ENCODE measurements at places on chromosomes 16 and 17.

GRCh38 chr17:43406676-43407645 is 8.2 kb downstream of the ARL4D start:
- DNase-seq: no peak

DNA sequence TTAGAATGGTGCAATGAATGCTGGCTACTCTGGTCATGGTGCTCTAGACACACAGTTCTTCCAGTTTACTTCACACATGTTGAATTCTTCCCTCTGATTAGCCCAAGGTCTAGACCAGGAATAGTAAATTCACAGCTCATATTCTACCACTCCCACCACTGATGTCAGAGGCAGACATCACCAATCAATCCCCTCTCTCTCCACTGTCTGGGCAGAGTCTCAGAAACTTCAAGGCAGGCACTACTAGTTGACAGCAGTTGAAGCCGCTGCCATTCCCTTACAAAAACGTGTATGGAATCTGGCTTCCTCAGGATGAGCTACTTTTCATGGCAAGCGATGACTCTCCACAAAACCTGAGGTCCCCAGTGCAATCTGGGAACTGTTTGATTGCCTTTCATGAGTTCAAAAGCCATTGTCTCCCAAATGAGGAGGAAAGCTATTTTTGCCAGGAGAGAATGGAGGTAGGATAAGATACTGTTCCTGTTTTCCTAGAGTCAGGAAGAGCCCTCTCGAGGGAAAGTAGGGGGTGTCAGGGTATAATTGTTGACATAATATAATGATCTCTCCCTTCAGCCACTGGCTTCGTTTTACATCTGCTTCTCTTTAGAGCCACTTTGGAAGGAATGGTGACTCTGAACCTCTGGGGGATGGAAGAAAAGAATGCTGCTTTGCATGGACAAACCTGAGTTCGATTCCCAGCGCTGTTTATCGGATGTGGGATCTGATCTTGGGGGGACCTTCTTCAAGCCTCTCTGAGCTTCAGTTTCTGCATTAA is 90.0 kb downstream of the FOXL1 start:
- DNase-seq: no peak

- DNase-seq: no peak
Measured at GRCh38 chr17:173166-173911, 8.1 kb downstream of the DOC2B start.

- DNase-seq: no peak
Measured at GRCh38 chr16:84487358-84487757, 17.1 kb downstream of the MEAK7 start.

DNA sequence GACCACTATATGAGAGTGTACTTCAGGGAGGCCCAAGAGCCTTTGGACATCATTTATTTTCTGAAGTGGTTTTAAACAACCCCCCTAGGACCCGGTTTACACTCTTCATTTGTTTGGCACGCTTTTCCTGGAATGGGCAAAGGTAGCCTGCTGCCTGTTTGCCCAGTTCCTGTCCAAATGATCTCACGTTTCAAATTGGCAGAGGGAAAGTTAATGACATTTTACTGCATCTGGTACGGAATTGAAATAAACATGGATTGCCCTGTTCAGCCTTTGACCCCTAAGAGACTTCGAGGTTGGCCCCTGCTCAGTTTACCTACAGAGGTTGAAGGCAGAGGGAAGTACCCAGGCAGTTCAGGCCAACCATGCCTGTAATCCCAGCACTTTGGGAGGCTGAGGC is 5.8 kb upstream of the RPRML start:
- no peak for DNase-seq

GRCh38 chr17:7280519-7281073 is 922 bp upstream of the SLC2A4 start:
- DNase-seq: peak; percentile 56

DNA sequence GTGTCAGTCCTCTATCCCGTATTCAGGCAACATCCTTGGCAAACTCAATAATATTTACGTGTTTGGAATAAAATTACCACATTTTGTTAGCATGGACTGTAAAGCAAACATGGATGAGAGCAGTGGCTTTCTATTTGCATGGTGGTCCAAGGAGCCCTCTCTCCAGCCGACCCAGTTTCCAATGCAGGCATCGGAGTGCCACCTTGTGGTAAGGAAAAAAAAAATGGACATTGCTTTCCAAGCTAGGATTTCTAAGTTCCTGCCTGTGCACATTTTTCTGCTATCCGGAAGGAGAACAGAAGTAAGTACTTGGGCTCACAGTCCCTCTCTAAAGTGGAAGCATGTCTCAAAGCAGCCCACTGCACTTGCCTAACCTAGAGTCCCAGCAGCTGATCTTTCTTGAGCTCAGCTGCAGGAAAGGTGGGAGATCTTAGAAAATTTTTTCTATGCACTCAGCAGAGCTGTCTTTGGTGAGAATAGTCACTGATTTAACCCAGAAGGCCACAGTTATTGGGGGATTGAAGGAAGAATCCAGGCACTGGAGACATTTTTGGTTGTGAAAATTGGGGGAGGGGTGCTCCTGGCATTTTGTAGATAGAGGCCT is 46.0 kb upstream of the ERCC4 start:
- no peak for DNase-seq

DNA sequence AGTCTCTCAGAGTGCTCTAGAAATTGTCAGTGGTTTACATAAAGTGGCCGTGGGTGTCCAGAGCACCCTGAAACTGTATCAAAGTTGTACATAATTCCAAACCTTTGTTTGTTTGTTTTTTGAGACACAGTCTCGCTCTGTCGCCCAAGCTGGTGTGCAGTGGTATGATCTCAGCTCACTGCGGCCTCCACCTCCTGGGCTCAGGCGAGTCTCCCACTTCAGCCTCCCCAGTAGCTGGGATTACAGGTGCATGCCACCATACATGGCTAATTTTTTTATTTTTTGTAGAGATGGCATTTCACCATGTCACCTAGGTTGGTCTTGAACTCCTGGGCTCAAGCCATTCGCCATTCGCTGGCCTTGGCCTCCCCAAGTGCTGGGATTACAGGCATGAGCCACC is 24.3 kb upstream of the ADGRG1 start:
- DNase-seq: no peak

GRCh38 chr17:42673266-42673884 is 3.4 kb downstream of the PLEKHH3 start:
- no peak for DNase-seq

DNA sequence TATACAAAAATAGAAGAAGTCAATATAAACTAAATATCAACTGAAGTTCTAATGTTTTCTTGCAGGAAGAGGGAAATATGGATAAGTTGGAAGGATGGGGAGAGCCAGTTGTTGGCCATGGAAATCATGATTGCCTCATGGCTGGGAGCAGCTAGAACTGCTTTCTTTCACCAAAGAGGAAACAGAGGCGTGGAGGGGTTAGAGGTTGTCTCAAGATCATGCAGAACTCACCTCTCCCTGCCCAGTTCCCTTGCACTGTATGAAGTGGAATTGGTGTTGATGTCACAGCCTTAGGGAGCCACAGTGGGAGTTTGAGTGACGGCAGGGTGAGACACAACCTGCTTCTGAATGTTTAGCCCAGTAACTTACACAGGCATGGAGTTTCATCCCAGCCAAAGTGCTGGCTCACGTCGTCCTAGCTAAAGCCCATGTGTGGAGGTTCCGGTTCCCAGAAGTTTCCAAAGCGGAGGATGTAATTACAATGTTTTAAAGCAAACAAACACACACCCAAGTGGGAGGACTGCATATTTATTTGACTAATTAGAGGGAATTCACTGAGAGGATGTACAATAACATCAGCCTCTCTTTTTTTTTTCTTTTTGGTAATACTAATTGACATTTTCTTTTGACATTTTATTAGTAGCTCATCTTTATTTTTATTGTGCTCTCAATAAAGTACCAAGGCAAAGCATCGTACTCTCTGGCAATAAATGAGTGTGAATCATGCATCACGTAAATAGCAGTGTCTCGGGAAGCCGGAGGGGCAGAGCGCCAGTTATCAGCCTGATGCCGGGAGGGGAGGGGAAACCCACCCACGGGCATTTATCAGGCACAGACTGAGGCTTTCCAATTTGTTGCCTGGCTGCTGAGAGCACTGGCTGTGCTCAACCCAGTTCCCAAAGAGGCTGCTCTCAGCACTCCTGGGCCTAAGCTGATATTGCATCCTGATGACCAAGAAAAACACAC is 118.7 kb upstream of the CDH5 start:
- no peak for DNase-seq

DNA sequence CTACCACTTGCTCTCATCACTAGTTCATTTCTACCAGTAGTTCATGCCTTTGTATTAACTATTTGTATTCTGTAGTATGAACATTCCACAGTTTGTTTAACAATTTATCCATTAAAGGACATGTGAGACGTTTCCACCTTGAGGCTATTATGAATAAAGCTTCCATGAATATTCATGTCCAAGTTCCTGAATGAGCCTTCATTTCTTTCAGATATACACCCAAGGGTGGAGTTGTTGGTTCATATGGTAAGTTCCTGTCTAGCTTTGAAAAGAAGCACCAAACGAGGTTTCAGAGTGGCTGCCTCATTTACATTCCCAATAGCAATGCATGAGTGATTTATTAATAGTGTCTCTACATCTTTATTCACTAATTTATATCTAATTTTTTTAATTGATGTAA is 407.8 kb upstream of the C16orf82 start:
- DNase-seq: no peak

- DNase-seq: no peak
Measured at GRCh38 chr17:80939151-80940145, 52.2 kb upstream of the CHMP6 start.

GRCh38 chr16:9666834-9667480 is 515.3 kb downstream of the GRIN2A start:
- no peak for DNase-seq

- DNase-seq: no peak
Measured at GRCh38 chr16:2432286-2432685, 3.0 kb downstream of the CCNF start.

DNA sequence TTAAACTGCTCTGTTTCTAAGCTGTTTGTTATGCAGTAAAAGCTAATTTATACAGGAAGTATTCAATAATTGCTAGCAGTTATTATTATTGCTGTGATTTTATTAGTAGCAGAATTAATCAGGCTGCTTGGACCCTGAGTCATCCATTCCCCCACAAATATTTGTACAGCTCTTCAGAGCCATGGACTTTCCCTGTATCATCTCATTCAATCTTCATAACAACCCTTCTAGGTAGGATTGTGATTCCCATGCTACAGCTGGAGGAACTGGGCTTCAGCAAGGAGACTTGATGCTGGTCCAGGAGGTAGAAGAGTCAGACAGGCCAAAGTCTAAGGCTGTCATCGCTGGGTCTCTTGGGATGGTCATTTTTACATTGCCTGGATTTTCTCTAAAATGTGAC is 208.3 kb downstream of the C16orf95 start:
- no peak for DNase-seq

DNA sequence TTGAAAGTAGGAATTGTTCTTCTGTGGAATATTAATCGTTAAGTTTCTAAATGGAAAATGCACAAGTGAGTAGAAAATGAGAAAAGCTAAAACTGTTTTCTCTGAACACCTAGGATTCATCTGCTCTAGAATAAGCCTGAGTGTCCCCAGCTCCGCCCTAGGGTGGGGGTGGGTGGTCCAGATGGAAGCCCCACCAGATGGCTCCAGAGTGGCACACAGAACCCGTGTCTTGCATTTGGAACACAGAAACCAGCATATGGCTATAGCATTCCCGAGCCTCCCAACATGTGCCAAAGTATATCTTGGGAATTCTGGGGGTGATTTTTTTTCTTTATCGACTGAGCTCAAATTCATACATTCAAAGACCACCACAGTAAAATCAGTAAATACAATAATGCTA is 517.7 kb upstream of the PSMD7 start:
- DNase-seq: no peak

GRCh38 chr16:87096746-87097333 is 220.4 kb downstream of the C16orf95 start:
- DNase-seq: no peak

- no peak for DNase-seq
Measured at GRCh38 chr16:80002261-80002660, 401.7 kb upstream of the MAF start.

- no peak for DNase-seq
Measured at GRCh38 chr17:28846231-28846630, 3.6 kb upstream of the FAM222B start.

DNA sequence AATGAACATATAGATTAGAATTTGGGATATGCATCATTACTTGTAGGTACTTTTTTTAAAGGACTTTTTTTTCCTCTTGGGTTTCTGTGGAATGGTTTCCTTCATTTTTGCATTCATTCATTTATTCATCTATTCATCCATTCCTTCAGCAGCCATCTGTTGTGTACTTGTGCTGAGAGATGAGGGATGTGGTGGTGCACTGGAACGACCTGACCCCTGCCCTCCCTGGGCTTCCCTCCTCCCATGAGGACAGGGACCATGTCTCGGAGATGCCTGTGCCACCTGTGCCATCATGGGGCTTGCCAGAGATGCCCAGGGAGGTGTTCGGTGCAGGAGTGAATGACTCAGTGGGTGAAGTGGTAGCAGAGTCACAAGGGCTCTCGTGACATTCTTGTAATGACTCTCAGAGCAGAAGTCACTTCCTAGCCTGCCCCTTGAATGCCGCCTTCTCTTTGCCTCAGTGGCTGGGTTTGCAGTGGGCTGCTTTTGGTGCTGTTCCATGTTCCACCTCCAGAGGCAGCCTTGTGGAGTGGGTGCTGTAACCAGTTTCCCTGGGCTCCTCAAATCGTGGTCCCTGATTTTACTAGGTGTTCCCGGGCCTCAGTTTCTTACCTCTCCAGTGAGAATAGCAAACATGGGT is 43.9 kb downstream of the CLEC16A start:
- peak; percentile 17 for DNase-seq

DNA sequence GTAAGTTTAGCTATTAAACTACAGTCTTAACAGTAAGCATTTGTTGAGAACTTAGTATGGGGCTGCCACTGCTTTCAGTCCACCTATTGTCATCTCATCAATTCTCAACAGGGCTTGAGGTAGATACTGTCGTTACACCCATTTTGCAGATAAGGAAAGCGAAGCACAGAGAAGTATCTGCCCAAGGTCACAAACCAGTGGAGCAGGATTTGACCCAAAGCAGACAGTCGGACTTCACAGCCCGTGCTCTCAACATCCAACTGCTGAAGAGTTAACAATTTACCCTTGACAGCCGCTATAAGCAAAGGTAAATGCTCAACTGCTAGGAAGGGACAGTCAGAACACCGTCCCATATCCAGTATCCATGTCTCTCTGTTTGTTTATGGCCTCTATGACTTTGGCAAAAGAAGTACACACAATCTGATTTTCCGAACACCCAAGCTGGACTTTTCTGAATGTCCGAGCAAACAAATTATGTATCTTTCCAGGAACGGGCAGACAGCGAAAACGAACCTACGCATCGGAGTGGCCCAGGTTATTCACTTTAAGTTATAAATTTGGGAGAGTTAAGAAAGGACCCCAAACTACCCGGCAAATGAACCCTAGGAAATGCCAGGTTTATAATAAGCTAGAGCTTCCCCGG is 1.2 kb downstream of the SIAH1 start:
- DNase-seq: no peak
